ENCODE measurements at places on chromosomes 11 and 22. TPM values are rescaled to one million over a fixed set of nuclear protein-coding genes. Genes with fewer than 3 reads are reported as not detected.

The CATSPER1 gene
- 0.24 TPM for total RNA-seq

The RCOR2 gene
- total RNA-seq = 0.95 TPM

The OR52N4 gene
- 0.24 TPM for total RNA-seq

The SEC14L6 gene
- 0.10 TPM for total RNA-seq

The CLMP gene
- 28.3 TPM for total RNA-seq
